Mesothelial cell of epicardium (in vitro differentiated cells): ENCODE measurements at places on chromosomes 5 and 9. TPM values are rescaled to one million over a fixed set of nuclear protein-coding genes. Genes with fewer than 3 reads are reported as not detected.

The PPP1R26 gene
- 25.9 to 27.9 TPM (median 26.9 TPM) in 3 replicates for total RNA-seq

The PCDHA11 gene
- 11.7 to 12.8 TPM (median 11.8 TPM) in 3 replicates for total RNA-seq

DNA sequence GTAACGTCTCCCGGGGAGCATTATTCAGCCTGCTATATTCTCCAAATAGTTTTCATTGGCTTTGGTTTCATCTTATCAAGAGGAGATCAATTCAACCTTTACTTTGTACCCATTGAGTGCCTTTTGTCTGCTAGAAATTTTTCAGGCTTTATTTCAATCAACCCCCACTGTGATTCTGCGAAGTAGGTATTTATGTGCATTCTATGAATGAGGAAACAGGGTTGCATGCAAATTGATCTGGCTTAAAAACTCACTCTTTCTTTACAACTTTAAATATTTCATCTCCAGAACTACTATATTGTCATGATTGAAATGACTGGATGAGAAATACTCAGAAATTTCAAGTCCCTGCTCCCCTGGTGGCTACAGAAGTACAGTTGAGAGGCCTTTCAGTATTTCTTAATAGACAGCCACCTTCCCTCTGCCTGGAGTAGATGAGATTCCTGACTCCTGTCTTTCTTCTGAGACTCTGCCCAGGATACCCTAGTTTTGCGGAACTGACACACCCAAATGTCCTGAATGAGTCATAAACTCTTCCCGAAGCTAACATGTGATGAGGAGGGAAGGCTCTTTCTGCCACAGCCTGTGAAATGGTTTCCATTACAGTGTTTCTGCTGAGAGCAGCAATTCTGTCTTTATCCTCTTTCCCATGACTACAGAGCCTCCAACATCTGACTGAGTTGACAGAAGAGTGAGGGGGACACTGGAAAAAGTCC is 52.6 kb upstream of the TNC start:
- H3K4me1 ChIP-seq = peaks cover 3% of the 10 kb centered on the region
- H3K27ac ChIP-seq = no peak overlapping the region
- no peak for DNase-seq
- no peaks in the 10 kb centered on the region for H3K27me3 ChIP-seq
- no peak overlapping the region for H3K4me3 ChIP-seq

GRCh38 chr5:74630453-74631066 is 10.0 kb downstream of the ENC1 start:
- DNase-seq = no peak
- no peak overlapping the region for H3K27ac ChIP-seq
- no peak overlapping the region for H3K4me3 ChIP-seq
- H3K4me1 ChIP-seq = peaks cover 43% of the 10 kb centered on the region
- H3K27me3 ChIP-seq = no peaks in the 10 kb centered on the region
- H3K36me3 ChIP-seq = peaks cover 52% of the 10 kb centered on the region

The IL7R gene
- total RNA-seq = 0.13 to 0.25 TPM (median 0.13 TPM) in 3 replicates

- no peak for DNase-seq
- H3K27me3 ChIP-seq = no peaks in the 10 kb centered on the region
- no peaks in the 10 kb centered on the region for H3K4me1 ChIP-seq
- no peak overlapping the region for H3K4me3 ChIP-seq
- H3K27ac ChIP-seq = no peak overlapping the region
These were observed 23.0 kb upstream of the TMOD1 start for GRCh38 chr9:97478301-97478981.

DNA sequence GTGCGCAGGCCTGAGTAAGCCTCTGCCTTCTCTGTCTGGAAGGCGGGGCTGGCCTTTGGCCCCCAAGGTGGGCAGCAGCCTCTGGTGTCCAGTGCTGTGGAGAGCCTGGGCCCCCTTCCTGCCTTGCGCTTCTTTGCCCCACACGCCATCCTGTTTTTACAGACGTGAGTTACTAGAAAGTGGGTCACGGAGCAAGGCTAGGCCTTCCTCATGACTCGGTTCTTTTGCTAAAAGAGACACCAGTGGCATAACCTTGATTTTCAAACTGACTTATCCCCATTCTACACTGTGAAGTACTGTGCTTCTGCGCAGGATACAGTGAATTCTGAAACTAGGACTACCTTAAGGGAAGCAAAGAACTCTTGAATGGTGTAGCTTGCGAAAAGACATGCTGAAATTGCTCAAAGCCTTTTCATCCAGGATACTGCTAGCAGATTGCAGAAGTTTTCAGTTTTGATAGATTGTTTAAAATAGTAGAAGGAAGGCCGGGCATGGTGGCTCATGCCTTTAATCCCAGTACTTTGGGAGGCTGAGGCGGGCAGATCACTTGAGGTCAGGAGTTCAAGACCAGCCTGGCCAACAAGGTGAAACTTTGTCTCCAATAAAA is 7.2 kb downstream of the ROPN1L start:
- no peak overlapping the region for H3K4me3 ChIP-seq
- DNase-seq = no peak
- peaks cover 13% of the 10 kb centered on the region for H3K4me1 ChIP-seq

- peaks cover 33% of the 10 kb centered on the region for H3K4me1 ChIP-seq
- no peak for DNase-seq
- no peak overlapping the region for H3K4me3 ChIP-seq
- H3K36me3 ChIP-seq = no peaks in the 10 kb centered on the region
- no peak overlapping the region for H3K27ac ChIP-seq
These were observed 9.1 kb upstream of the GNAQ start for GRCh38 chr9:78040726-78041125.

GRCh38 chr5:5483350-5483749 is 60.9 kb downstream of the ICE1 start:
- DNase-seq = no peak
- H3K4me3 ChIP-seq = no peak overlapping the region
- peaks cover 25% of the 10 kb centered on the region for H3K36me3 ChIP-seq
- H3K4me1 ChIP-seq = no peaks in the 10 kb centered on the region
- H3K27me3 ChIP-seq = no peaks in the 10 kb centered on the region
- H3K27ac ChIP-seq = no peak overlapping the region

- no peak overlapping the region for H3K4me3 ChIP-seq
- no peaks in the 10 kb centered on the region for H3K27me3 ChIP-seq
- H3K4me1 ChIP-seq = peaks cover 7% of the 10 kb centered on the region
- no peak overlapping the region for H3K27ac ChIP-seq
These were observed 33.7 kb downstream of the BICD2 start for GRCh38 chr9:92730897-92731296.

The NR3C1 gene
- 29.2 to 35.3 TPM (median 34.5 TPM) in 3 replicates for total RNA-seq

GRCh38 chr9:106619211-106619610 is 243.8 kb upstream of the ZNF462 start:
- H3K36me3 ChIP-seq = no peaks in the 10 kb centered on the region
- H3K27ac ChIP-seq = no peak overlapping the region
- peaks cover 63% of the 10 kb centered on the region for H3K4me1 ChIP-seq
- DNase-seq = no peak
- H3K27me3 ChIP-seq = no peaks in the 10 kb centered on the region

DNA sequence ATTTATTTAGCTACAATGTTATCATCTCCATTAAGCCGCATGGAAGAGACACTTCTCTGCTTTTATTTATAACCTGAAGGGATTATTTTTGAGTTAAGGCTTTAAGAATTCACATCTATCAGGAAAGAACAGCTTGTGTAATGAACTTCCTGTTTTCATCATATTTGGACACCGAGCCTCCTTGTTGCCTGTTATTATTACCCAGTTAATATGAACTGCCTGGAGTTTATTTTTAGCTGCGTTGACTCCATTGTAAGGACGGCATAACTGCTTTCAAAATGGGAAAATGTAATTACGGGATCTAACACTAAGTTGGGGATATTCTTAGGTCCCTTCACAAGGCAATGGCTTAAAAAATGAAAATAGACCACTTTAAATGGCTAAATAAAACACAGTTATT is 89.0 kb upstream of the NR4A3 start:
- no peaks in the 10 kb centered on the region for H3K27me3 ChIP-seq
- no peak overlapping the region for H3K27ac ChIP-seq
- DNase-seq = no peak
- H3K4me1 ChIP-seq = peaks cover 7% of the 10 kb centered on the region
- H3K4me3 ChIP-seq = no peak overlapping the region
- H3K36me3 ChIP-seq = no peaks in the 10 kb centered on the region

DNA sequence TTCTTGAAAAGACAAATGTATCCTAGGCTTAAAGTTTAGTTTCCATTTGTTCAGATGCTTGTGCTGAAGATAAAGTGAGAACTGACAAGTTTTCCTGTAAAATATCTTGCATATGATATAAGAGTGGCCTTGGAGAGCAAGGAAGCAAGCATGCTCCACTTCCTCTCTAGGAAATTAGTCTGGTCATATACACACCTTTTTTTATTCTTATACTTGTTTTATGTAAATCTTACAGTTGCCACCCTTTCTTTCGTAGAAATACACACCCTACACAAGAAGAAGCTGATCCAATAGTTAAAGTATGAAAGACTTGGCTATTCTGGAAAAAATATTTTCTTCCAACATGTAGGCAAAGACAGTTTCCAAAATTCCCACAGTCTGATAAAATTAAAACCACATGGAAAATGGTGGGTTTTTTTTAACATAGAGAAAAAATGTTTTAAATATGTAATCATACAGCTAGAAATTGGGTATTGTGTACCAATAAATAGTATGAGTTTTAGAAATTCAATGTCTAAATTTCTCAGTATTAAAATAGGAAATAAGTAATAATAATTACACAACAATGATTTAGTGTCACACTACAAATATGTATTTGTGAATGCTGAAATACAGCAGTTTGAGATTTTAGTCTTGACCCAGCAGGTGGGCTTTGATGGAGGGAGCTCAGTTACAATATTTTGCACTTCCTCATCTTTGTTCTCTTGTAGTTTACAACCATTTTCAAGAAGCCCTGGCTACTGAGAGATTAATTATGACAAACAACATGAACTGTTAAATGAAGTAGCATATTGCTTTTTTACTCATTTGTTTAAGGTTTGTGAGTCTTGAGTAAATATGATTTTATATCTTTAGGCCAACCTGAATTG is 185.7 kb upstream of the GNA14 start:
- no peaks in the 10 kb centered on the region for H3K4me1 ChIP-seq
- H3K36me3 ChIP-seq = no peaks in the 10 kb centered on the region
- no peaks in the 10 kb centered on the region for H3K27me3 ChIP-seq

GRCh38 chr9:89439571-89439970 is 58.3 kb downstream of the SEMA4D start:
- H3K36me3 ChIP-seq = no peaks in the 10 kb centered on the region
- H3K4me3 ChIP-seq = no peak overlapping the region
- H3K27me3 ChIP-seq = no peaks in the 10 kb centered on the region
- no peak for DNase-seq
- H3K4me1 ChIP-seq = peaks cover 11% of the 10 kb centered on the region

DNA sequence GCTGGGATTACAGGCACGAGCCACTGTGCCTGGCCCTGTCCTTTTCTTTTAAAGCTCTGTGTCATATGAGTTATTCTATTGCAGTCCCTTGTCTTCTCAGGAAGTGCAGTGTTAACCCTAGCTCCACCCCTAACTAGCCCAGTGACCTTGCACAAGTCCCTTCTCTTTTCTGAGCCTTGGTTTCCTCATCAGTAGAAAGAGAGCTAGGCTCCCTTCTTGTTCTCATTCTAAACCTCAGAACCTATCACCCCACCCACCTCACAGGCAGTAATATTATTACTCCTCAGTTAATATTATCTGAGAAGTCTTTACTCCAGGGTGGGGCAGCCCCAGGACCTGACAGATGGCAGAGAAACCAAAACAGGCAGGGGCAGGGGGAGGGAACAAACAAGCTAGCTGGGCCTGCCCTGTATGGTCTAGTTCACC is 7.2 kb downstream of the CYFIP2 start:
- H3K36me3 ChIP-seq = peaks cover 2% of the 10 kb centered on the region
- no peak for DNase-seq
- H3K4me1 ChIP-seq = peaks cover 25% of the 10 kb centered on the region
- no peak overlapping the region for H3K4me3 ChIP-seq
- no peaks in the 10 kb centered on the region for H3K27me3 ChIP-seq

DNA sequence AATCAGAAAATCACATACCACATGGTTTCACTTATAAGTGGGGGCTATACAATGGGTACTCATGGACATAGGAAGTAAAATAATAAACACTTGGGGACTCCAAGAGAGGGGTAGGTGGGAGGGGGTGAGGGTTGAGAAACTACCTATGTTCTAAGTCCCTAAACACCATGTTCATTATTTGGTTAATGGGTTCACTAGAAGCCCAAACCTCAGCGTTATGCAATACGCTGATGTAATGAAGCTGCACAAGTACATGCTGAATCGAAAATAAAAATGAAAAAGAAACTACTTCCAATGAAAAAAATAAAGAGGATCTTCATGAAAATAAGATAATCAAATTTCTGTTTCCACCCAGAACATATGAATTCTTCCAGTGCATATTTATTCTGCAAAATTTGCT is 208.5 kb downstream of the TMEM161B start:
- no peaks in the 10 kb centered on the region for H3K27me3 ChIP-seq
- DNase-seq = no peak
- no peak overlapping the region for H3K27ac ChIP-seq
- H3K4me3 ChIP-seq = no peak overlapping the region

GRCh38 chr9:108983885-108984284 is 29.4 kb downstream of the CTNNAL1 start:
- H3K4me3 ChIP-seq = no peak overlapping the region
- no peaks in the 10 kb centered on the region for H3K27me3 ChIP-seq
- DNase-seq = no peak
- H3K36me3 ChIP-seq = peaks cover 12% of the 10 kb centered on the region

- H3K27ac ChIP-seq = no peak overlapping the region
- H3K4me3 ChIP-seq = no peak overlapping the region
- peaks cover 2% of the 10 kb centered on the region for H3K36me3 ChIP-seq
- H3K27me3 ChIP-seq = peaks cover 70% of the 10 kb centered on the region
- no peak for DNase-seq
These were observed 217.0 kb upstream of the TARS1 start for GRCh38 chr5:33223563-33224284.

DNA sequence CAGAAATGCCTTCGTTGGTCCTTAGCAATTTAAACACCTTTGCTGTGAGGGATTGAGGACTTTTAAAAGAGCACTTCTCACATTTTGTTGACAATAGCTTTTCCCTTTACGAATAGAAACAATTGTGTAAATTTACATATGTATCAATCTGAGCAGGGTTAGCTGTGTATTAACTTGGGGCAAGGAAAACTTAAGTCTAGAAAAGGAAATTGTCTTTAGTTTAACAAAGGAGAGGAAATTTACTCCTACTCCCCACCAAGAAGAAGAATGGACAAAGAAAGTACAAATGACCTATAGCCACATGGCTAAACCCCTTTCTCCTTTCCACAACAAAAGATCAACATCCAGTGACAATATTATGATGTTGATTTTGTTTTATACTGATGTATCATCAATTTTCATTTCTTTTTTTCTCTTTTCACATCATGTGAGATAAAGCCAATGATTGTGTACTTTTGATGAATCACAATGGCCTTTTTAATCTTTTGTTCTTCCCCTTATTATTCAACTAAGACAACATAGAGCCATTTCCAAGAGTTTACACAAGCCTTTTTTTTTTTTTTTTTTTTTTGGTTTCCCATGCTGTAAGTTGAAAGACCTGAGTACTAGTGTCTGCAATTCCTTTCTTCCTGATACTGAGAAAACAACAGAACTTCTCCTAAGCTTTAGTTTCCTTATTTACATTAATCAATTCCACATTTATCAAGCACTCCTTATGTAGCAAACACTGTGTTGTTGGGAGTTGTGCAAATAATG is 19.0 kb downstream of the FOXB2 start:
- H3K27me3 ChIP-seq = peaks cover 52% of the 10 kb centered on the region
- no peak overlapping the region for H3K27ac ChIP-seq
- no peak for DNase-seq
- H3K36me3 ChIP-seq = no peaks in the 10 kb centered on the region

- peak overlapping the region; percentile 44 for H3K4me3 ChIP-seq
- no peaks in the 10 kb centered on the region for H3K36me3 ChIP-seq
- H3K27ac ChIP-seq = peak overlapping the region; percentile 95
- peaks cover 31% of the 10 kb centered on the region for H3K4me1 ChIP-seq
- no peak for DNase-seq
These were observed 4.4 kb upstream of the ST6GALNAC6 start for GRCh38 chr9:127903557-127904475.

The FBLL1 gene
- 0.80 to 0.95 TPM (median 0.81 TPM) in 3 replicates for total RNA-seq
